ENCODE measurements at places on chromosomes 7 and 10.
A peak's percentile ranks its signal among the peaks of the same experiment; 100 is the strongest.

- DNase-seq: no peak
Measured at GRCh38 chr7:122470859-122471258, 166.3 kb upstream of the FEZF1 start.

DNA sequence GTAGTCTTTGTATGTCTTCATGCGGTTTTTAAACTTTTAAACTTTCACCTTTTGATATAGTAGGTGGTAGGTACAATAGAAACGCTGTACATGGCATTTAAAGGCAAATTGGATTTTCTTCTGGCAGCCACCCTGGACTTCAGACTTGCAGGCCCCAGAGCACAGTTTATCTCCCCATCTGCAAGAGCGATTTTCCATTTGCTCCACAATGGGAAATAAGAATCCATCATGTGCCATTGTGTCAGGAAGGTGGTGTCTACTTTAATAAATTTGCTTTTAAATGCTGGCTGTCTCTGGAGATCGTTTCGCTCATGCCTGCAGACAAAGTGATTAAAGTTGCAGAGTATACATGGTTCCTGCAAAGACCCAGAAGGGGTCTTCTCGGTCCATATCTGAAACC lies 38.9 kb downstream of the UNC5B start:
- no peak for DNase-seq

DNA sequence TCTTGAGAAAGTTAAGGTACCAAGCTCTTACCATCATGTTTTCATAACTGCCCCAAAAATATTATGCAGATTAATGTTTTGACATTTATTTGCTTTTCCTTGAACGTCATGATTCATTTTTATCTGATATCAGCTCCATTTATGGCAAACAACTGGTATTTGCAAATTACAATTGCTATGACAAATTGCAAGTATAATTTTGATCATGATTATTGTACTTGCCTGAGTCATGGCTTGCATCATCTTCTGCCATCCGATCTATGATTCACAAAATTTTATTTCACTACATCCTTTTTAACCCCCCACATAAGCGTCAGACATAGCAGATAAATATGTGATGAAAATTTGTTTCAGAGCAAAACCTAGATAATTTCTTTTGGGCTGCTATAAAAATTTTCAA lies 155.0 kb downstream of the STK31 start:
- no peak for DNase-seq

GRCh38 chr10:23442936-23443335 lies 4.1 kb downstream of the OTUD1 start:
- no peak for DNase-seq

GRCh38 chr10:89450901-89451300 lies 36.5 kb downstream of the IFIT5 start:
- DNase-seq: no peak

DNA sequence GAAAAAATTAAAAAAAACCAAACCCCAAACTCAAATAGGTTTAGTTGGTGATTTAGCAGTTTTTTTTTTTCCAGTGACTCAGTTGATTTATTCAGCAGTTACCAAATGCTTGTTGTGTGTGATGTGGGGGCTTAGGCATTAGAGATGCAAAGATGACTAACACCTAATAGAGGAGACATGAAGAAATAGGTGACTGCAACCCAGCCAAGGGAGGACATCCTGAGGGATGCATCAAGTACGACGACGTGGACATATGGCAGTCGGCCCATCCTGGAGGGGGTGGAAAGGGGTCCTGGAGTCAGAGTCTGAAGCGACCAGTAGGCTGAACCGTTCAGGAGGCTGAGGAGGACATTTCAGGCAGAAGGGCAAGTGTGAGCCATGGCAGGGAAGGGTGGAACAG lies 35.5 kb downstream of the LRMDA start:
- no peak for DNase-seq

GRCh38 chr10:125606414-125607010 lies 76.5 kb downstream of the TEX36 start:
- DNase-seq: no peak

DNA sequence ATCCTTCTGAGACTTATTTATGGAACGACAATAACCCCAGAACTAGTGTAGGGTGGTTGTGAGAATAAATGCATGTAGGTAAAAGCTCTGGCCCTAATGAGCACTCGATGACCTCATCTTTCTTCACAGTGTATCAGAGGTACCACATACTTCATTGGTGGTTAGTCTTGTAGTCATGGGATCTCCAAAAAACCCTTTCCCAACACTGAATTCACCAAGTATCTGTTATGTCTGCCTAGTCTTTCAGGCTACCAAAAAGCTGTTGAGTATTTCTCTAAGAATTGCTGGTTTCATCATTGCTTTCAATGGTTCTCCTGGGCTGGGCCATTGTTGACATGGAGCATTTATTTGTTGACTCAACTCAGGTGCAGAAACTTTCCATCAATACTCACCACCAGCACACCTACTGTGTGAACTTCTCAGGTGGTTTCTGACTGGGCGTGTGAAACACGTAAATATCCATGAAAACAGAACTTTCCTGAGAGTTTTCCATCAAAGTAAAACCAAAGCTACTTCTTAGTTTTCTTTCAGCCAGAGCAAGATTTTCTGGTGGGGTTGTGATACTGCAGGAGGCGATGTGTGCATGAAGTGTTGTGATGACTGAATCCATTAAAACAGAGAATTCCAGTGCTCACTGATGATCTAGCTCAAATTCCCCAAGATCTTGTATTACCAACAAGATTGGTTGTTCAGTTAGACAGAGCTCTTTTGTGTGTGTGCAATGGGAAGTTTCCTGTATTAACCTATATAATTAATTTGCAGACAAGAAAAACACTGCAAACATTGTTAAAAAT lies 51.4 kb upstream of the SLC35B4 start:
- DNase-seq: no peak

- DNase-seq: no peak
Measured at GRCh38 chr7:6654113-6654841, 17.2 kb downstream of the ZNF316 start.

- no peak for DNase-seq
Measured at GRCh38 chr7:5550831-5551230, 127.2 kb upstream of the TNRC18 start.

DNA sequence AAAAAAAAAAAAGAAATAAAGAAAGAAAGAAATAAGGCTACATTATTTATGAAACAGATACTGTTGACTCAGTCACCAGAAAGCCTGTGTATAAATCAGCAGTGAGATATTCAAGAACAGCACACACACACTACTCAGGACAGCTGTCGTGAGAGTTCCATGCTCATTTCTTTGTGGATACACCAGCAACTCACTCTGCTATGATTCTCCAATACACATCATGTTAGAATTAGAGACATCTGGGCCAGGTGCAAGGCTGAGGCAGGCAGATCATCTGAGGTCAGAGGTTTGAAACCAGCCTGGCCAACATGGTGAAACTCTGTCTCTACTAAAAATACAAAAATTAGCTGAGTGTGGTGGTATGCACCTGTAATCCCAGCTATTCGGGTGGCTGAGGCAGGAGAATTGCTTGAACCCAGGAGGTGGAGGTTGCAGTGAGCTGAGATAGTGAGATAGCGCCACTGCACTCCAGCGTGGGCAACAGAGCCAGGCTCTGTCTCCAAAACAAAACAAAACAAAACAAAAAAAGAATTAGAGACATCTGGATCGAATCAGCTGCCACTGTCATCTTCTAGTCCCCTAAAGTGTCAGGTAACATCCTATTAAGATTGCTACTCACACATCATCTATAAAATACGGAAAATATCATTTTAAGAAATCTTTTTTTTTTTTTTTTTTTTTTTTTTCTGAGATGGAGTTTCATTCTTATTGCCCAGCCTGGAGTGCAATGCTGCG lies 11.2 kb upstream of the NUPR2 start:
- DNase-seq: no peak

DNA sequence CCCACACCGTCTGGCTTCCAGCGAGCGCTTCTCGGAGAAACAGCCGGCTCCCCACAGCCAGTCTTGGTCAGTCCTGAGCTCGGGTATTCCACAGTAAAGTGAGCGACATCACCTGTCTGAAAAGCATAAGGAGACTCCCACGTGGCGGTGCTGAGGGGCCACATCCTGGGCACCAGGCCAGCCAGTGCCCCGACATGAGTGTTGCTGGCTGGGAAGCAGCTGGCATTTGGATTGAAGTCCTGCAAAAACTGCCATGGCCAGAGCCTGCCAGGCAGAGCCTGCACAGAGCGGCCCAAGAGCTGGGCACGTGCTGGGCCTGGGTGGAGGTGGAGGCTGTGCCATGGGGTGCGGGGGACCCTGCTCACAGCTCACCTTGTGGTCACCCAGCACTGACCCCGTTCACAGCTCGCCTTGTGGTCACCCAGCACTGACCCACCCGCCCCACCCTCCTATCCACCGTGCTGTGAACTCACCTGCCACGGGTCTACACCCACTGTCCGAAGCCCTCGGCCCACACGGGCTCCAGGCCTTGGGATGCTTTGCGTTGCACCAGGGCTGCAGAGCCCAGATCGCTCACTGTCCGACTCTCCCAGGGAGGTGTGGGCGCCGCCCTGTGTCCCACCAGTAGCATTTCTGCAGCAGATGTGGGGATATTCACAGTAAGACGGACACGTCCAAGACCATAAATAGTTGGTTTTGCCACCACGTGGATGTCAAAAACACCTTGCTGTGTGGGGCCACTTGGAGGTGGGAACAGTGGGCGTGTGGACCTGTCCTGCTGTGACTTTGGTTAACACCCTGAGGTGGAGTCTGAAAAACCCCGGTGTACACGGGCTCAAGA lies 48.8 kb downstream of the PITRM1 start:
- DNase-seq: no peak

- no peak for DNase-seq
Measured at GRCh38 chr7:155764438-155764793, 47.8 kb downstream of the SHH start.

DNA sequence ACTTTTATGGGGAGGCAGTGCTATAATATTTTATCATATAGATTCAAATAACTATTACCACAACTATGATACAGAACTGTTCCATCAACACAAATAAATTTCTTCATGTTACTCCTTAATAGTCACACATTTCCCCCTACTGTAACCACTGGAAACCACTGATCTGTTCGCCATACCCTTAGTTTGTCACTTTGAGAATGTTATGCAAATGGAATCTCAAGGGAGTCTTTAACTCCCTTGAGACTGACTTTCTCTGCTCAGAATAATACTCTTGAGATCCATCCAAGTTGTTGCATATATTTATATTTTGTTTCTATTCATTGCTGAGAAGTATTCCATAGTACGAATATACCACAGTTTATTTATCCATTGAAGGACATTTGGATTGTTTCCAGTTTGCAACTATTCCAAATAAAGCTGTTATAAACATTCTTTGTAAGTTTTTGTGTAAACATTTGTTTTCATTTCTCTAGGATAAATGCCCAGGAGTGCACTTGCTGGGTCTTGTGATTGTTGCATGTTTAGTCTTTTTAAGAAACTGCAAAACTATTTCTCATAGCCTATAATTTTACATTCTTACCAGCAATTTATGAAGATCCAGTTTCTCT lies 19.7 kb upstream of the PON2 start:
- DNase-seq: no peak

DNA sequence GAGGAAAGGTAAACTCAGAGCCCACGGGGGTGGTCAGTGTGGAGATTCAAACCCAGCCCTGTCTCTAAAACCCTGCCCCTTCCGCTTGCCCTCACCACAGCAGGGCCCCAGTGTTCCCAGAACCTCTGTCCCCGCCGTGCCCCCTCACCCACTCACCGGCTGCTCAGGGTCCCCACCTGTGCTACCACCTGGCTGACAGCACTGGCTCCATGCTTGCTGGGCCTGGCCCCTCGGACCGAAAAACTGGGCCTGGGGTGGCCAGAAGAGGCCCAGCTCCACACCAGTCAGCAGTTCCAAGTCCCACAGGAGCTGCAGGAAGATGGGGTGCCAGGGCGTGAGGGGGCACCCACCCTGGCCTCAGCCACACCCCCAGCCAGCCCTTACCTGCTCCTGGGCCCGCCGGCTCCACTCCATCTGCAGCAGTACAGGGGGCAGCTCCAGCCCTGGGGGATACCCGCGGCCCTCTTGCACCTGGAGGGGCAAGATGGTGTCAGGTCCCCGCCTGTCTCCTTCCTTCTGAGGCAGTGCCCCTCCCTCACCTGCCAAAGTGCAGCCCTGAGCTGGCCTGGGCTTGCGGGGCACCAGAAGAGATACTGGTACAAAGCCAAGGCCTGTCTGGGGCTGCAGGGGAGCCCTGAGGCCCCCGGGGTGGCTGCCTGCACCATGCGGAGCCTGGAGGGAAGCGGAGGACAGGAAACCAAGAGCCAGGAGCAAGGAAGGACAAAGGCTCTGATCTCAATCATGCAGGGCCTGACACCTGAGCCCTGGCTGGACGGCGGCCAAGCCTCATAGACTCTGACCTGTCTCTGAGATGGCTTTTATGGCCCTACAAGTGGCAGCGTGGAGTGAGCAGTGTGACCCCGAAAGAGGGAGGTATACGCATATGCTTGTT lies 11.7 kb downstream of the ATP6V1F start:
- no peak for DNase-seq

GRCh38 chr10:84542522-84543490 lies 214.4 kb downstream of the CCSER2 start:
- DNase-seq: no peak

GRCh38 chr10:50653758-50654157 lies 30.0 kb upstream of the SGMS1 start:
- DNase-seq: peak; percentile 8

- no peak for DNase-seq
Measured at GRCh38 chr7:154304740-154305700, 252.8 kb downstream of the DPP6 start.

- no peak for DNase-seq
Measured at GRCh38 chr7:51187941-51188340, 128.7 kb downstream of the COBL start.

GRCh38 chr7:123783820-123784219 lies 35.0 kb upstream of the WASL start:
- DNase-seq: no peak

GRCh38 chr10:131822692-131823245 lies 78.0 kb upstream of the PPP2R2D start:
- DNase-seq: no peak

DNA sequence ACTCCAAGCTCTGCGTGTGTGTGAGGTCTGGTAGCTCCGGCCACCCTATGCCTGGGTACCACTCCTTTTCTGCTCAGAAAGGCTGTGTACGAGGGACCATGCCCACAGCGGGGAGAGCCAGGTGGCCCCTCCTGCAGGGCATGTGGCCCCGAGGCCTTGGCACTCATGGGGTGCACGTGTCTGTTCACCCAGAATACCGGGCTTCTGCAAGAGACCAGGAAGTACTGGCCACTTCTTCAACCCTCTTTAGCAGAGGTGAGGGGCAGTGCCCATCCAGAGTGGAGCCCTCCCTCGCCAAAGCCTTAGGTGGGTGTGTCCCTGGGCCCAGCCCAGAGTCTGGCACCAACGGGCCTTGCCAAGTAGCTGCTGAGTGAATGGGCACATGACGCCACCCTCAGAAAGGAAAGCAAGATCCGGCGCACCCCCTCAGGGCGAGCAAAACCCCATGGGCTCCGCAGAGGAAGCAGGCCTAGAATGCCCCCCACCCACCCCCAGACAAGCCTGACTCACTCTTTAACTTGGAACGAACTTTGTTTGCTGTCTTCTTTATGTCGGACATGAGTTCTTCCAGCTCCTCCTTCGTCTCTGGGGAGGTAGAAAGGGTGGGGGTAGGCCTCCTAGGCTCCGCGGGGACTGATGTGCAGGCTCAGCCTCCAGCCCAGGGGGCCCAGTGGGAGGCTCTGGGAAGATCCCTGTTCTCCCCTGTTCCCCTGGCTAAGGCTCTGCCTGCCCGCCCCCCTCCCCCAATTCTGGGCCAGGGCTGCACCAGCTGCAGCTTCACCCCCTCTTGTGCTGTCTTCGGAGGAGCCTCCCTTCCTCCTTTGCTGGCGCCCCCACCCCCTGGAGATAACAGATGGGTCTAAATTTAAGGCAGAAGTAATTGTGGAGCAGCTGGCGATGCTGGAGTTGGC lies 14.6 kb downstream of the STX1A start:
- no peak for DNase-seq

GRCh38 chr7:28105234-28105633 lies 75.4 kb downstream of the JAZF1 start:
- no peak for DNase-seq

Measured in suppressor macrophage (primary cell).